ENCODE measurements at places on chromosomes 5 and 9.

GRCh38 chr5:172028167-172028566, 21.7 kb upstream of the FBXW11 start:
- DNase-seq = no peak

GRCh38 chr9:34773955-34774354, 64.0 kb upstream of the CCL21 start:
- DNase-seq = no peak

DNA sequence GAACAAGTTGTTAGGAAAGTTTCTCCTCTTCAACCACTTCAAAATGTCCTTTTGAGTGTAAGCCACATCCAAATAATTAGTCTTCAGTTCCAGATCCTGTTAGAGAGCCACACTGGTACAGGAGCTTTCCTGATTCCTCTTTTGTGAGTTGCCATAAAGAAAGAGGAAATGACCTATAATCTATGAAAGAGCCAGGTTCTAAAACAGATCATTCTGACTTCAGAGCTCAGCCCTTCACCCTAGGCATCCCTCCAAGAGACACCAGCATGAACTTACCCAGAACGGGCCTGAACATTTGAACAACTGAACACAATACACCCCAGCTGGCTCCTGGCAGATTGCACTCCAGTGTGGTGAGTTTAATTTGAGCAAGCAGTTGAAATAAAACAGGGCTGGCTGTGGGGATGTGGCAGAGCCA, 25.7 kb downstream of the SLC1A1 start:
- DNase-seq = no peak

GRCh38 chr5:56359809-56360685, 126.9 kb upstream of the ANKRD55 start:
- DNase-seq = no peak

GRCh38 chr5:100667161-100667630, 132.0 kb downstream of the FAM174A start:
- DNase-seq = peak; percentile 46

DNA sequence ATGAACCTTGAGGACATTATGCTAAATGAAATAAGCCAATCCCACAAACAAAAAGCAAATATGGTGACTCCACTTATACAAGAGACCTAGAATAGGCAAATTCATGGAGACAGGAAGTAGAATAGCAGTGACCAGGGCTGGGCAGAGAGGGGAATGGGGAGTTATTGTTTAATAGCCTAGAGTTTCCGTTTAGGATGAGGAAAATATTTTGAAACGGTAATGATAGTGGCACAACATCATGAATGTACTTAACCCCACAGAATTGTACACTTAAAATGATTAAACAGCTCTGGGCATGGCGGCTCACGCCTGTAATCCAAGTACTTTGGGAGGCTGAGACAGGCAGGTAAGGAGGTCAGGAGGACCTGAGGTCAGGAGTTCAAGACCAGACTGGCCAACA, 65.8 kb downstream of the NSUN2 start:
- no peak for DNase-seq

- DNase-seq = peak; percentile 26
Observed at GRCh38 chr5:87282269-87282668, 14.6 kb downstream of the RASA1 start.

DNA sequence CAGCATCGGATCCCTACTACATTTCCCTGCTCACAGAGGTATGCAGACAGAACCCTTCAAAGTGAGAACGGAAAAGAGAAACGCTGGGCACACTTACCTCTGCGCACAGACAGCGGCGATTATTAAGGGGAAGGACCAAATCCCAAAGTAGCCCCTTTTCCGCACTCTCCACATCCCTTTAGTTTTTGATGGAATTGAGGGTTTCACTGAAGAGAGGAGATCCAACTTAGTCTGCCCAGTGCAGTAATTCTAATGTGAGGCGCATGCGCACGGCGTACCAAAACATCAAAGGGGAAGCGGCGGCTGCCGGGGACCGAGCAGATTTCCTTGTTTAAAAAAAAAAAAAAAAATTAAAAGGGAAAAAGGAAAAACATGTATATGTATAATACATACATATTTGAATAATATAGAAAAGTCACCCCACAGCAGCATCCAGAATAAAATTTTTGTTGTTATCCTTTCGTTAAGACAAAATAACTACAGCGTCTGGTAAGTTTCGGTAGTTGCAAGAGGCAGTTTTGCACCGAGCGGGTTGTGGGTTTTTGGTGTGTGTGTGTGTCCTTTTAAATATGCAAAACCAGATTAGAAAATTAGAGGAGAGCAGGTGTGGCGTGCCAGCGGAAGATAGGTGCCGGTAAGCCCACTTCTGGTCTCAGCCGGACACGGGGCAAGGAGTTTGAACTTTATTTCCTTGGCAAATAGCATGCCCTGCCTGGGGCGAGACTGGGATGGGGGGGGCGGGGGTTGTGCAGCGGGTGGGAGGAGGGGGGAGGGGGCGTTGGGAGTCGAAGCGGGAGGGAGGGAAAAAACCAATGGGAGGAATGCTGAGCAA, at the start of gene GABRB2:
TSS of gene GABRB2 (minus strand) at position 256 of the 832 bp plus-strand sequence. CDS start at position 174, 82 bp downstream.
- DNase-seq = no peak

DNA sequence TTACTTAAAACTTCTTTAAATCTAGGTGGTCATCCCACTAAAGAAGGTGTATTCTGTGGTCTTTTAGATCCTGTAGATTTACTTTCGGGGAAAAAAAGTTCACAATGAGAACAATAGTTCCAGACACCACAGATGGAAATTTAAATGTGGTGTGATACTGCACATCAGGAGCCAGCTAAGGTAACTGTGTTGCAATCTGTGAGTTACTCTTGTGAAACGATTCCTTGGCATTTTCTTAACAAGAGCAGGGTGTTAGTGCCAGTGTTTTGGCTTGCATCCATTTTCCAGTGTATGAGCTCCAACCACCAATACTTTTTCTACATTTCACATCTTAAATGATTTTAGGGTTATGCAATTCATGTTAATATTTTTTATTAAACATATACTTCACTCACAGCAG, 674.5 kb downstream of the CETN3 start:
- no peak for DNase-seq

DNA sequence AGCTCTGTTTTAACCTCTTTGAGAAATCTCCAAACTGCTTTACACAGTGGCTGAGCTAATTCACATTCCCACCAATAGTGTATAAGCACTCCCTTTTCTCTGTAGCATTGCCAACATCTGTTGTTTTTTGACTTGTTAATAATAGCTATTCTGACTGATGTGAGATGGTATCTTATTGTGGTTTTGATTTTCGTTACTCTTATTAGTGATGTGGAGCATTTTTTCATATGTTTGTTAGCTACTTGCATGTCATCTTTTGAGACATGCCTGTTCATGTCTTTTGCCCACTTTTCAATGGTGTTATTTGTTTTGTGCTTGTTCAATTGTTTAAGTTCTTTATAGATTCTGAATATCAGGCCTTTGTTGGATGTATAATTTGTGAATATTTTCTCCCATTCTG, 225.2 kb upstream of the TRPC7 start:
- DNase-seq = no peak

DNA sequence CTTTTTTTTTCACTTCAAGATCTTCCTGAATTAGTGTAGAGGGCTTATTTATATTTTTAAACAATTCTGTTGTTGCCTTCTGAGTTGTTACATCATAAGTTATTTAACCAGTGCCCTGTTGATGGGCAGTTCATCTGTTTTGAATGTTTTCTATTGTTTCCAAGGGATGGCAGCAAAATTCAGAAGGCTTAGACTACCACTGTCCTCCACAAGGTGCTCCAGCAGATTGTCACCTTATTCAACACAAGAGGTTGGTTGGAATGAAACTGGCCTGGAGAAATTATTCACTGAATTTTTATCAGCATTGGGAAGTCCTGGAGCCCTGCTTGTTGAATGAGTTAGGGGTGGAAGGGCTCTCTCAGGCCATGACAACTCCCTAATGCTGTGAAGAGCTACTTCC, 1.3 kb upstream of the KLHL9 start:
- no peak for DNase-seq

DNA sequence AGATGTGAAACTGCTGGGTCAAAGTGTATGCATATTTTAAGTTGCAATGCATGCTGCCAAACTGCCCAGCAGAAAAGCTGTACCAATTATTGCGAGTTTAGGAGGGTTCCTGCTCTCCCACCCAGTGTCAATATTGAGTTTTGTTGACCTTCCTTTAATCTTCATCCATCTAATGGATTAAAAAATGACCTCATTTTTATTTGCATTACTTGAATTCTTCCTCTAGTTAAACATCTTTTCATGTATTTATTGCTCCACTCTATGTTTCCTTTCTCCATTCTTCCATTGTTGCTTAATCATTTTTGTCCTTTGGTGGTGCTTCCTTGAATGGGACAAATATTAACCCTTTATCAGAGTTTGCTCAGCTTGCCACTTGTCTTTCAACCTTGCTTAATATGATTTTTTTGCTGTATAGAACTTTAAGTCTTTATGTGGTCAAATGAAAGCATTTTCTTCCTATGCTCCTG, 32.4 kb downstream of the TLE1 start:
- DNase-seq = no peak

DNA sequence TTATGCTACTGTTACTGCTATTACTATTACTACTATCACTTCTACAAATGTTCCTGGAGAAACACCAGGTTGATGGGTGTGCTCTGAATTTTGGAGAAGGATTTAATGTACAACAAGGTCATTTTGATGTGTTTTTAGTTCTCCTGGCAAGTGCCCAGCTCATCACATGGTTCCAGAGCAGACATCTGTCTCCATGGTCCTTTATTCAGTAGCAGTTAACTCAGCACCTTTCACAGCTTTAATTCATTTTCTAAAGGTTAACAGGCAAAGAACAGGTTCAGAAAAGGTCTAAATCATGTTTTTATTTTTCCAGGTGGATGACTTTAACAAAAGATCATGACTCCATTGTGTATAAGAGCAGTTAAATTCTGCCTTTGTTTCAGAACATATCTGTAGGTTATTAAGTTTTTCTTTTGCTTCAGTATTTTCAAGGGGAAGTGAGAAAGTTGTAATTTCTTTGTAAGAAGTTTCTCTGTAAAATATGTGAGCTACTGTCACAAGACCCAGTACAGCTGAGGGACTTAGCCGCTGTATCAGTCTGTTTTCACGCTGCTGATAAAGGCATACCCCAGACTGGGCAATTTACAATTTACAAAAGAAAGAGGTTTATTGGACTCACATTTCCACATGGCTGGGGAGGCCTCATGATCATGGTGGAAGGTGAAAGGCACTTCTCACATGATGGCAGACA, 41.9 kb downstream of the MTRR start:
- no peak for DNase-seq

DNA sequence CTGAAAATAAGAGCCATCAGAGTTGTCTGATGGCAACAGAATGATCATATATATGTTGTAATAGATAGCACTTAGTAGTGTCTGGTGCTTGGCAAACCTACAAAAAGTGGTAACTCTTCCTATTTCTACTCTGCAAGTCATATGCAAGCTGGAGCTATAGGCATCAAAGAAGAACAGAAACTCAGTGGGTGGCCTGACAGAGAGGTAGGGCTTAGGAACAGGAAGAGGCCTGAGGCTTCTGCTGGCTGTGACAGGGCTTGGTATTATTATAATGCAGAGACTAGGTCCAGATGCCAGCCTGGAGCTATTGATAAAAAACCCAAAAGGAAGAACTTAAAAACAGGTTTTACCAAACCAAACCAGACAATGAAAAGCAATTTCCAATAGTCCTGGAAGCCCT, 4.4 kb upstream of the DIAPH1 start:
- DNase-seq = no peak

- DNase-seq = no peak
Observed at GRCh38 chr5:65805089-65805488, 83.1 kb downstream of the NLN start.

DNA sequence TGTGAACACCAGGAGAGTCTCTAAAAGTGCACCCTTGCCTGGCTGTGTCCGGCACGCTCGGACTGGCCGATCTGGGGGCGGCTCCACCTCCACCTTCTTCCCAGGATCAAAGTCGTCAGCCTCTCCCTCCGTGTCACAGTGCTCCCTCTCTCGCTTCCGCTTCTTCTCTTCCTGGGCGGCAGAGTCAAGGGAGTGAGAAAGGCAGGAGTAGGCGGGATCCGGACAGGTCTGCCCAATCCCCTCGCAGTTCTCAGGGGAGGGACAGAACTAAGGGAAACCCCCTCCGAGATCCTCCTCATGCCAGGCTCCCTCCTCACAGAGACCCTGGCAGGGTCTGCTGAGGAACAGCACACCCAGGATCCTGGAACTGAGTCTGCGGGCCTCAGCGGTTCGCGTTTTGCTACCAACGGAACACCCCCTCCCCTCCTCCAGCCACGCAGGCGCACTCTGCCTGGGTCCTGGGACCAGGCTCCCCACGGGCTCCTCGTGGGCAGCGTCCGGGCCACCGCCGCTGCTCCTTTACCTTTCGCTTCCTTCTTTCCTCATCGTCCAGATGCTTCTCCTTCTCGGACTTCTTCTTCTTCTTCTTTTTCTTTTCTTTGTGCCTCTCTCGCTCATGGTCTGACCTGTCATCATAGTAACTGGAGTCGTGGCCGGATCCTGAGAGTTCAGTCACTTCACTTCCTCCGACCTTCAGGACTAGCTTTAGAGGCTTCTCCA, 1.3 kb downstream of the BRD9 start:
- DNase-seq = no peak

GRCh38 chr5:52800394-52801213, 12.9 kb downstream of the ITGA1 start:
- peak; percentile 36 for DNase-seq

DNA sequence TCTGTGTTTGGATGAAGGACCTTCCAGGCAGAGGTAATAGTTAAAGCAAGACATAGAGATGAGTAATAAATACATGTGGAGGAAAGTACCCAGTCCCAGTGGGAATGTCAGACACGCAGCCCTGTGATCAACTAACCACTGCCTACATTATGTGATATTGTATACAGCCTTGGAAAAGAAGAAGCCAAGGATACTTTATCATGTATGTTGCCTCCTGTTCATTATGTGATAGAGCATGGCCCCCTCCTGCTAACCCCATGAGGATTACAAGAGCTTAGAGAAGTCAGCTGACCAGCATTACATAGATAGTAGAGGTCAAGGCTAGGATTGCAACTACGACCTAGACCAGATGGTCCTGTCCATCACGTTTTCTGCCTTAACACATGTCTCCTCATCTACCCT, 497.0 kb upstream of the TNC start:
- DNase-seq = no peak

- DNase-seq = no peak
Observed at GRCh38 chr5:5906778-5907177, 471.6 kb downstream of the MED10 start.
